ENCODE measurements at places on chromosomes 5 and 9.
A peak's percentile ranks its signal among the peaks of the same experiment; 100 is the strongest.

GRCh38 chr9:123946101-123946821 lies 16.3 kb upstream of the DENND1A start:
- DNase-seq = no peak

GRCh38 chr5:143047091-143047490 lies 276.9 kb downstream of the ARHGAP26 start:
- DNase-seq = no peak

DNA sequence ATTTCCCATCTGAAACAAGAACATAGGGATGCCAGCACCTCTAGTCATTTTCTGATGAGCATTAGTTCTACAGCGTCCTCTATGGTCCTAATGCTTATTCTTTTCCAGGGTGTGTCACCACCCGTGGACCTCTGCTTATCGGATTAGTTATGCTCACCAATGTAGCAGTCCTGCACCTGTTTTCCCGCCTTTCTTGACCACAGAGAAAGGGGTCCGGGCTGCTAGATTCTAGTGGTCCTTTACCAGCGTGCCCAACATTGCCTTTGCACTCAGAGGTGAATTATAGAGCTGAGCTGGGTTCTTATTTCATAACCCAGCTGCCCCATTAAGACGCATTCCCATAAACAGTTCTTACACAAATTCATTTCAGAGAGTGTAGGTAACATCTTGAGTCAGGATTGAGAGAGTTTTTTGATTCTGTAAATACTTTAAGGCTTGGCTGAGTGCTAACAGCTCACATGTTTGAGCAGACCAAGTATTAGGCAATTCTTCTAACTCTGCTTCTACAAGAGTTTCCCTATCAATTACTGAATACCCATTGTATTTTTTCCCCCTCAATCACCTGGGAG lies 2205.1 kb upstream of the C9orf72 start:
- no peak for DNase-seq

GRCh38 chr9:132141344-132141947 lies 20.4 kb upstream of the NTNG2 start:
- DNase-seq = no peak

DNA sequence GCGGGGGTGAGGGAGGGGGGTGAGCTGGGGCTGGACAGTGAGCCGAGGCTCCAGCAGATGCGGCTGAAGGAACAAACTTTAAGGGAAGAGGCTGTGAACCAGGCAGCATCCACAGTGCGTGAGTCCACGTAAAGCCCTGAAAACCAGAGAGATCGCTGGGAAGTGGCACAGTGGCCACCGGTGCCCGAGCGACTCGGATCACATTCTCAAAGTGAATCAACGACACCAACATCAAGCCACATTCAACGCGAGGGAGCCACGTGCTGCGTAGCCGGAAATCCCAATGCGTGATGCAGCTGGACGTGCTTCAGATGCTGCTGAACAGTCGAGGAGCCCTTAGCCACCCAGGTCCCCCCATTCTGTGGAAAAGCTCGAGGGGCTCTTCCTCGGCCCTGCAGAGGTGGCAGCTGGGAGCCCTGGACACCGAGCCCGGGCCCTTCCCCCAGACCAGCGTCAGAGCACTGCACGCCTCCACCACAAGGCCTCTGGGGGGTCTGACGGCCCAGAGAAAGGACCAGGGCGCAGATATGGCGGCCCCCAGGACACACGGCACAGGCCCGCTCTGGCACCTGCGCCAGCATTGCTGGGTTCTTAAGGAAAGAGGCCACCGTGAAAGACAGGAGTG lies 53.7 kb upstream of the EXOC3 start:
- no peak for DNase-seq

DNA sequence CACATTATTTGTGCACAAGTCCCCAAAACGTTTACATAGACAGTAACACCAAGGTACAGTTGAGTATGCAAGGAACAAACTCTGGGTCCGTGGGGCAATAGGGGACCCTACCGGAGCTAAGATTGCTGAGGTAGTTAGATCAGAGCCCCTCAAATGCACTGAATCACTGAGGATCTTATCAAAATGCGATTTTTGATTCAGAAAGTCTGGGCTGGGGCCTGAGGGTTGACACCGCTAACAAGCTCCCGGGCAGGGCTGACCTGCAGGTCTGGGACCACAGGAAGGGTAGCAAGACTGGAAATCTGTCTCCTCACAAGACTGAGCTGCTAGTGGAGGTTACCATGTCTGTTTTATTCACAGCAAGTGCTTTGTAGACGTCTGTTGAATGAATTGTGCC lies 1.8 kb upstream of the IL3 start:
- no peak for DNase-seq

GRCh38 chr5:178423901-178424809 lies 166.0 kb downstream of the COL23A1 start:
- no peak for DNase-seq

GRCh38 chr9:115305543-115305942 lies 187.6 kb upstream of the TNC start:
- no peak for DNase-seq

- no peak for DNase-seq
Measured at GRCh38 chr5:23234197-23234596, 273.2 kb upstream of the PRDM9 start.

DNA sequence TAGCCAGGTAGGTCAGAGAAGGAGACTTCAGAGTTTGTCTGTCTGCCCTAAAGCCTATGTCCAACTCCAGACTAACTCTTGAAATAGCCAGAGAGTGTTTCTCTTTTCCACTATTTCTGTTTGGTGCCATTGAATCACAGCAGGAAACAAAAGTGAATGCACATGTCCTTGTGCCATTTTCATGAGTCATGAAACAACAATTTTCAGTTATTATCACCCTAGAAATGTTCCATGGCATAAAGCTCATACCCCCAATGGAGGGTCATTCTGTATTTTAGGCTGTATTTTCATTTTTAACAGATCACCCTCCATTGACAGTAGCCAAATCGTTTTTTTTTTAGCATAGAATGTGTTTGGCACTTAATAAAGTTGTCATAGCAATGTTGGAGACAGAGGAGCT lies 124.7 kb downstream of the PAPPA start:
- DNase-seq = no peak

DNA sequence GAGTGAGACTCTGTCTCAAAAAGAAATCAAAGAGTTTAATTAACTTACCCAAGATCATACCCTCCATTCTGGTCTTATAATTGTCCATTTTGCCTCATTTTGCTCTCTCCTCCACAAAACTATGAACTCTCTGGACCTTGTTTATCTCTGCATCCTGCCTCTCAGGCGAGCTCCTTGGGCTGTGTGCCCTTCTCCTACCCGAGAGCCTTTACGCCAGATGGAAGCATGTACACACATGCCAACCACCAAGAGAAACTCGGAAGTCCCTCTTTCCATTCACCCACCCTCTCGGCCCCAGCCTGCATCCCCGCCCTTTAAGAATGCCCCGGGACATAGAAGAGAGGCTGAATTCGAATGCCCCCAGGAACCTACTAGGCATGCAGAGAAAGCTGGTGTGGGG lies 25.9 kb downstream of the CPLX2 start:
- no peak for DNase-seq

- DNase-seq = no peak
Measured at GRCh38 chr9:108696156-108696555, 159.6 kb downstream of the ACTL7B start.

DNA sequence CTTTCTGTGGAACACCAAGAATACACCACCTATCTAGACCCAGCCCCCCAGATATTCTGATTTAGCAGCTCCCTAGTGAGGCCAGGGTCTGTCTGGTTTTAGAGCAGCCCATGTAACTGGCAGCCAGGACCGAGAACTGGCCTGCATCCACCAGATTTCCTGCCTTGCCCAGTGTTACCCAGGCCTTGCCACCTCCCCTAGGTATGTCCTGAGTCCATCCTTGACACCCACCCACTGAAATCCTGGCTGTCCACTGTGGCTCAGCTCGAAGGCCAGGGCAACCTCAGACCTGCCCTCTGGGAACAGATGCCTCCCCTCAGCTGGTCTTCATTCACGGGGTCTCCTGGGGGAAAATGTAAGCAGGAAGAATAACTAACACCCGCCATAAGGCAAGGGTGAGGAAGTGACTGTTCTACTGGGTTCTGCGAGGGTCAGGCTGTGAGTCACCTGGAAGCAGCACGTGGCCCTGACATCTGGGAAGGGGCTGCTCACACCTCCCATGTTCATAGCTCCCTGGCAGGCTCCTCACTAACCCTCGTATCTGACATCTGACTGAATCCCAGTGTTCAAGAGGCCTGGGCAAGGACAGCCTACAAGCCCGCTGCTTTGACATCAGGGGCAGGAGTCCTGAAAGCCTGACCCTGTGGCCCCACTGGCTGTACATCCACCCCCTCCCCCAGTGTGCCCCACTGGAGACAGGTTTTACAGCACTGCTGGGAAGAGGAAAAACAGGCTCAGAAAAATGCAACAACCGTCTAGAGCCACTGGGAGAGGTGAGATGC lies 72.7 kb downstream of the SEMA4D start:
- DNase-seq = no peak

DNA sequence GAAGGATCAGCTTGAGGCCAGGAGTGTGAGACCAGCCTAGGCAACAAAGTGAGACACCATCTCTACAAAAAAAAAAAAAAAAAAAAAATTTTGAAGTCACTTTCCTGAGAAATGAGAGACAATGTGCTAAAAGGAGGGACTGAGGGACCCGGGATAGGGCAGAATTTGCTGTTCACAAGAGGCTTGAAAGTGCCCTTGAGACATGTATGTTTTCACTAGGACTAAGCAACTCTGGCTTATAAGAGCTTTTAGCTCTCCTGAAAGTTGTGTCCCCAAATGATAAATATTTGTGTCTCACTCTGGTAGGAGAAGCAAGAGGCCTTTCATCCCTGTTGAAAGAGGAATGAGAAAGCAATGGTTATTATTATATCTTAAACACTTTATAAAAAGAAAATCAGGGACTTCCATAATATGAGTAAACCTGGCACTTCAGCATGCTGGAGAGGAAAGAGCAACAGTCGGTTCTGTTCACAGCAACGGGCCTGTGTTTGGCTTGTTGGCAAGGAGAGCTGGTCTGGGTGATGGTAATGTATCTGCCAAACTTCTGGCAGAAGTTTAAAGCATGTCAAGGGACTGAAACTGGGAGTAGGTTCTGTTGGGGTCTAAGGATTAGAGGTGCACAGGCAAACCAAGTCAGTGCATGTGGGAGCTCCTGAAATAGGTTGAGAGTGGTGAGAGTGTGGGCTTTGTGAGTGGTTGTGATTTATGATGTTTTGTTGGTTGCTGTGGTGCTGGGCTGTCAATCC lies 32.2 kb downstream of the ENTREP1 start:
- no peak for DNase-seq

DNA sequence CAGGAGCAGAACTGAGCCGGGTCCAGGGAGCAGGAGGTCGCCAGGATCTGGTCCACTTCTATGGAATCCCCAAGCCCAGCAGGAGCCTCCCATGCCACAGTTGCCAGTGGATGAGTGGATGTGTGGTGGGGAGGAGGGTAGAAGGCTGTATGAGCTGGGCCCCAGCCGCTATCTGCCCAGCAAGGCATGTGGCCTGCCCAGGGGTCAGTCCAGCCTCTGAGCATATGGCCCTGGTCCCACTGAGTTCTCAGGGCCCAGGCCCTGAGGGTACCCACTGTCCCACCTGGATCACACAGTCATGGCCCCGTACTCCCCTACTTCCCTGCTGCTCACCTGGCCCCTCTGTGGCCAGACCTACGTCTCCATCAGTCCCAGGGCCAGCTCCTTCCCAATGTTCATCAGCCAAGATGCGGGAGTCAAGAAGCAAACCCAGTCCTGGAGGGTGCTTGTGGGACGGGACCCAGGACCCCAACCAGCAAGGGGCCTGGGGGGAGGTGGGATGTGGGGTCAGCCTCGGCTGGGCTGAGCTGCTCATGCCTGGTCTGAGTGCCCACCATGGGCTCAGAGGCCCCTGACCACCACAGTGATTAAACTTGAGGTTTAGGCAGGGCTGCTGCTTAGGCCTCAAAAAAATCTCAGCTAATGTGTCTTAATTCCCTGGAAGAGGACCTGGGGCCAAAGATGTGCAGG lies 152.7 kb downstream of the COL23A1 start:
- DNase-seq = no peak

- DNase-seq = no peak
Measured at GRCh38 chr5:134656690-134657089, 8.1 kb downstream of the SEC24A start.

DNA sequence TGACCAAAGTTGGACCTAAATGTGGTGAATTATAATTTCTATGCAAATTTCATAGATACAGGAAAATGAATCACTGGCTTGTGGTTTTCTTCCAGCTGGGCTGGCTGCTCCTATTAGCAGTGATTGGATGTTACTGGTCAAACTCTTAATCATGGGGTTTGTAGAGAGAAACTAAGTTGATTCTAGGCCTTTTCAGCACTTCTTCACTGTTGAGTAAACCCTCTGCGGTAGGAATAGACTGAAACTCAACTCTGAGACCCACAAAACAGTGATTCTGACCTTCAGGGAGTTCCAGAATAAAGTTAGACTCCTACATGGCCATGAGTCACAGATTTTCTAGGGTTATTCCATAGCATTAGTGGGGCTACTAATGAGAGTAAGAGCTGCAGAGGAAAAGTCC lies 47.9 kb upstream of the FKTN start:
- DNase-seq = no peak

GRCh38 chr9:134922066-134922931 lies 4.6 kb upstream of the FCN1 start:
- DNase-seq = peak; percentile 25

DNA sequence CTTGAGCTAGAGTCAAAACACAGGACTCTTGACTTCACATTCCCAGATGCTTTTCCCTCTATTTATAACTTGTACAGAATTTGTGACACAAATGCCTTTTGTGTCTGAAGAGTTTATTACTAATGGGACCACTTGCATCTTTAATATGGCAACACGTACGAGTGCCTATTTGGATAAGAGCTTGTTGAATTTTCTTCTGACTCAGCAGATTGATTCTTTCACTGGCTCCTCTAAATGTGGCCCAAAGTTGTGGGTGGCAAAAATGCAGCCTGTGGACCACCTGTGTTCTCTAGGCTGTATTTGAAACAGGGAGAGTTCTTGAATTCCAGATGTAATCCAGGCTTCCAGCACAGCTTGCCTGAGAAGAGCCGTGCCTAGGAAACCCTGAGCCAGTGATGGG lies 34.1 kb upstream of the ERCC6L2 start:
- DNase-seq = no peak

DNA sequence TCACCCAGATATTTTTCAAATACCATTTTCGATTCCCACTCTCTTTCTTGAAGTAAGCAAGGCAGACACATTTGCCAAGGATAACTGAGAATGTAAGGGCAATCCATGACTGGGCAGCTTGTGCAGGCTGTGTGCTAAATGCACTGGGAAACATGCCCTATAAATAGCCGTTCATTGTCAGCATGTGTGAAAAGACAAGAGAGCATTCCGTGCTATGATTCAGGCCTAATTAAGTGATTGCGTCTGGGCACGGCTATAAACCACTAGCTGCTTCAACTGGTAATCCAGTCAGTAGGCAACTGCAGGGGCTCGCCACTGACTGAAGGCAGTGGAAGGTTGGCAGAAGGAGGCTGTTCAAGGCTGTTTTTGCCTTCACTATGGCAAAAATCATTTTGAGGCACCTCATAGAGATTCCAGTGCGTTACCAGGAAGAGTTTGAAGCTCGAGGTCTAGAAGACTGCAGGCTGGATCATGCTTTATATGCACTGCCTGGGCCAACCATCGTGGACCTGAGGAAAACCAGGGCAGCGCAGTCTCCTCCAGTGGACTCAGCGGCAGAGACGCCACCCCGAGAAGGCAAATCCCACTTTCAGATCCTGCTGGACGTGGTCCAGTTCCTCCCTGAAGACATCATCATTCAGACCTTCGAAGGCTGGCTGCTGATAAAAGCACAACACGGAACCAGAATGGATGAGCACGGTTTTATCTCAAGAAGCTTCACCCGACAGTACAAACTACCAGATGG lies at the start of gene HSPB3:
TSS of gene HSPB3 (plus strand) at position 287 of the 745 bp plus-strand sequence. CDS start at position 378, 91 bp downstream.
- DNase-seq = peak; percentile 77

GRCh38 chr5:18397371-18397770 lies 763.1 kb downstream of the TAF11L14 start:
- DNase-seq = no peak

GRCh38 chr9:21871256-21871975 lies 69.0 kb downstream of the MTAP start:
- DNase-seq = no peak

Data from testis (tissue), 5 donors.